NCI-H446 (cell line): ENCODE measurements at places on chromosomes 16 and 17.

DNA sequence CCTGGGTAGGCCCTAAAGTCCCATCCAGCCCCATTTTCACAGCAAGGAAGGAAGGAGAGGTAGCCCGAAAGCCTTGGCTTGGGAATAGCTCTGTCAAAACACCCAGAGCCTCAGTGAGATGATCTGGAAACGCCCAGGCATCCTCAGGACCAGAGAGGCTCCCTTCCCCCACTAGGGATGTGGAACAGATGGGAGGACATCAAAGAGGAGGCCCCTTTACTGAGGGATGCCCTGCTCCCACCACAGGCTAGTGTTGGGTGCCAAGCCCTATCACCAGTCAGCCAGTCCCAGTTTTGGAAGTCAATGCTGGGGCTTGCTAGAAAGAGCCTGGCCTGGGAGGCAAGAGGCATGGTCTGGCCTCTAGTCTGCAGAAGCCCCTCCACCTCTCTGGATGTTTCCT, 4.7 kb downstream of the TPPP3 start:
- peak; percentile 24 for DNase-seq

DNA sequence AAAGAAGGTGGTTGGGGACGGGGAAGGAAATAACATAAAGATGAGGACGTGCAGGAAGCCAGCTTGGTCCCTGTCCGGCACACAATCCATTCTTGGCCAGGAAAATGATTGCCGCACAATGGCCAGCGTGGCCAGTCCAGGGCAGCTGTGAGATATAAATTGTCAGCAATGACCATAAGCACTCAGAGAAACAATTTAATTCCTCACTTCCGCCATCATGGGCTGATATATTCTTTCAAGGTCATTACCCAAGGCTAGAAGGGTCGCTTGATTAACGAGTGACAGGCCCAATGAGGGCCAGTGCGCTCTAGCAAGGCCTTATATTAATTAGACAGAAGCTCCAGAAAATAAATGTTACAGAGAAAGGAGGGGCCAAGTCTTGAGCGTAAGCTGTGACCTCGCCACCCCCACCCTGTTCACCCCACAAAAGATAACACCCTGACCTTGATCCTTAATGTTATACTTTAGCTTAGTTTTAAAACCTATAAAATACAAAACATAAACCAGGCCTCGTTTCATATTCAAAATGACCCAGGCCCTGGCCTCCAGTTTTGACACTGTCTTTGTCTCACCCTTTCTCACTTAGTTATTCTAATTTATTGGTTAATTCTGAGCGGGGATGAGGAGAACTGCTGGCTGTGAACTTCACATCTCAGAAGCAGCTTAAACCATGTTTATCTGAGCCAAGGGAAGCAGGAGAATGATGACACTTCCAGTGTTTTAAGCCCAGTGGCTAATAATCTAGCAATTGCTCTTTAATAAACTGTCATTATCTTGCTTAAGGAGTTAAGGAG, 478.3 kb upstream of the ZFHX3 start:
- DNase-seq = no peak

DNA sequence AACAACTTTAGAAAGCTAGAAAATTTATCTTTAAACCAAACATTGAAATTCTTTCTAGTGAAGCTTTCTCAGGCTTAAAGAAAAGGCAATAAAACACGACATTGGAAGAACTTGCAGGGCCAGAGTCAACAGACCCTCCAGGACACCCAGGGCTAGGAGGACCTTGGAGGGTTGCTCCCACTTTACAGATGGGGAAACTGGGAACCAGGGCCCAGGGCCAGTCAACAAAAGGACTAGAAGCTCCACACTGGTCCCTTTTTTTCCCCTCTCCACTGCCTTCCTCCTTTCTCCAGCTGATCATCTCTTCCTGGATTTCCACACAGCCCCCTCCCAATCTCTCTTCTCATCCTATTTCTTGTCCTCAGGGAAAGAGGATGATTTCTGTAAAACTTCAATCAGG, 307.7 kb upstream of the CDH5 start:
- no peak for DNase-seq

GRCh38 chr16:67718668-67719047, 458 bp downstream of the GFOD2 start:
- no peak for DNase-seq

DNA sequence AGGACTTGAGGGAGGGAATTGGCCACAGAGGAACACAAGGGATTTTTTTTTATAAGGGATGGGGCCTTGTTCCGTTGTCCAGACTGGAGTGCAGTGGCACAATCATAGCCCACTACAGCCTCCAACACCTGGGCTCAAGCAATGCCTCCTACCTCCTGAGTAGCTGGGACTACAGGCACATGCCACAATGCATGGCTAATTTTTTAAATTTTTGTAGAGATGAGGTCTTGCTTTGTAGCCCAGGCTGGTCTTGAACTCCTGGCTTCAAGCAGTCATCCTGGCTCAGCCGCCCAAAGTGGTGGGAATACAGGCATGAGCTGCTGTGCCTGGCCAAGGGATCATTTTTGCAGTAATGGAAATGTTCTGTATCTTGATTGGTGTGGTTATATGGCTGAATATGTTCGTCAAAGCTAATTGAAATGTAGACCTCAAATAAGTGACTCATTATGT, 56.9 kb downstream of the VMP1 start:
- no peak for DNase-seq

DNA sequence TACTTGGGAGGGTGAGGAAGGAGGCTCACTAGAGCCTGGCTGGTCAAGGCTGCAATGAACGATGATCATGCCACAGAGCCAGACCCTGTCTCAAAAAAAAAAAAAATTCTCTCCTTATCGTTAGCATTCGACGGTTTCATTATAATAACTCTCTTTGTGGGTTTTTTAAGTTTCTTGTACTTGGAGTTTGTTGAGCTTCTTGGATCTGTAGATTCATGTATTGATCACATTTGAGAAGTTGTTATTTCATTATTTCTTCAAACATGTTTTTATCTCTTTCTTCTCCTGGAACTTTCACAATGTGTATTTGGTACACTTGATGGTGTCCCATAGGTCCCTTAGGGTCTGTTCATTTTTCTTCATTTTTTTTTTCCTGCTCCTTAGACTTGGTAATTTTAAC, 16.8 kb upstream of the ABCA3 start:
- DNase-seq = no peak

DNA sequence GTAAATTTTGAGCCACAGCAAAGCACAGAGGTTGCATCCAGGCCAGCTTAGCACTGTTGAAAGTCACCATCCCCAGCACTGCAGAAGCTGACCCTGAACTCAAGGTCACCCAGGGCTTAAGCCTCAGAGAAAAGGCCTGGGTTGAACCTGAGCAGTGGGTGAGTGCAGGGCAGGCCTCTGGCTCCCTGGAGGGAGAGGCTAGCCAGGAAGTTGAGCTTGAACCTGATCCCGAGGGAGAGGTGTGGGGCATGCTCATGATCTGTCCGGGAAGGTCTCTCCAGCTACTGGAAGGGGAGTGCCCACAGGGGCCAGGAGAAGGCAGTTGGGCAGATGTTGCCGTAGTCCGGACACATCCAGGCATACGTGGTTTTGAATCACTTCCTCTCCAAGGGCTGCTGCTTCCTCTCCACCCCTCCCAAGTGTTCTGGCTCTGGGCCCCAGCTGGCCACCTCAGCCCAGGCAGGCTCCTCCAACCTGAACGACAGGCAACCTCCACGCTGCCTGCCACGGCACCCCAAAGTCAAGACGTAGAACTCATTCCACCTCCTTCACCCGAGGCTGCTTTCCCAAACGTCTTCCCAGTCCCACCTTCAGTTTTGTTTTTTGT, 18.4 kb downstream of the CARHSP1 start:
- no peak for DNase-seq

- peak; percentile 62 for DNase-seq
Measured at GRCh38 chr17:68613739-68614298, 12.7 kb upstream of the FAM20A start.

- no peak for DNase-seq
Measured at GRCh38 chr17:75516619-75517296, 430 bp downstream of the TSEN54 start.

GRCh38 chr16:397736-398332, 835 bp downstream of the NME4 start:
- no peak for DNase-seq

DNA sequence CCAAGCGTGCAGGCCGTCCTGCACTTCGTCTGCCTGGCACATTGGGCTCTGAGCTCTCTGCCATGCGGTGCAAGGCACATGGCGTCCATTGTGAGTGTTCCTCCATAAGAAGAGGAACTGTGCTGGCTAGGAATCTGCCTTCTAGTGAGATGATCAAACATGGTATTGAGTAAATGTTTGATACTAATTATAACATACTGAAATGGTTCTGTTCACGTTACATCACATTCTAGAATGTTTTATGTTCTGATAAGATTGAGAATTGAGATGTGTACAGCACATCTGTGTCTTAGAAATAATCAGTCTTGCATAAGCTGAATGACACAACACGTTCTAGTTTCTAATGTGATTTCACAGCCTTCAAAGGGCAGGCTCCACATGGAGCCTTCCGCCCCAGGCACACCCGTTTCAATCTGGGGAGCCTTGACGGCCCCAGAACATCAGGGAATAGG, 42.9 kb downstream of the USP10 start:
- DNase-seq = no peak

DNA sequence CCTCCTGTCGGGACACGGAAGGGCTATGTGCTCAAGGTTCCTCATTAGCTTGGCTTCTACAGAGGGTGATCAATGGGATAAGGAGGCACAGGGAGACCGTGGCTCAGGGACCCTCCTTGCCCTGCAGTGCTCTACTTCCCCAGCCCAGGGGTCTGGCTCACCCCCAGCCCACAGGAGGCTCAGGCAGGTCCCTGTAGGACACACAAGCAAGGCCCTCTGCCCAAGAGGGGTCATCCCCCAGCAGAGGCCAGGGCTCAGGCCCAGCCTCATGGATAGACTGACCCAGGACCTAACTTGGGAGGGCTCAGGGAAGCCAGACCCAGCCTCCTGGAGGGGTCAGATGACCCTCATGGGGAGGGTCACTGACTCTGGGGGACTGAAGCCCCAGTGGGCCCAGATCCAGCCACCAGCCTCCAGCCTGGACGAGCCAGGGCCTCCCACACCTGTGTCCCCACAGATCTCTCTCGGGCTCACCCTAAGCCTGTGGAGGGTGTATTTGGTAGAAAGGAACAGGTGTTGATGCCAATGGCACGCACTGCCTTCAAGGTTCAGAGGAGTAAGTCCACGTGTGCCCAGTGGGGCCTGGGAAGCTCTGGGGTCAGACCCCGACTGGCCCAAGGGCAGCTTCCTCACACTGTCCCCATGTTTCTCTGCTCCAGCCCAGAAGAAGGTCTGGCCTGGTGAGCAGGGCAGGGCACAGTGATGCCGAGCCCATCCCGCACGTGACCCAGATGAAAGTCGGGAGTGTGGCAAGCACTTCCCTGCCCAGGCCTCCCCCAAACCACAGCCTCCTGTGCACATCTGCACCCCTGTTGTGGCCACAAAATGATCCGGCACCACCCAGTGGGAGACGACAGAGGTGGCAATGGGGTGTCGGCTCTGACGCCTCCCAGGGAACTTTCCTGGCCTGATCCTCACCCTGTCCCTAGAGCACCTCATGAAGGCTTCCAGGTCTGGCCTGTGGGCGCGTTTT, 10.9 kb upstream of the KRTAP17-1 start:
- DNase-seq = no peak

DNA sequence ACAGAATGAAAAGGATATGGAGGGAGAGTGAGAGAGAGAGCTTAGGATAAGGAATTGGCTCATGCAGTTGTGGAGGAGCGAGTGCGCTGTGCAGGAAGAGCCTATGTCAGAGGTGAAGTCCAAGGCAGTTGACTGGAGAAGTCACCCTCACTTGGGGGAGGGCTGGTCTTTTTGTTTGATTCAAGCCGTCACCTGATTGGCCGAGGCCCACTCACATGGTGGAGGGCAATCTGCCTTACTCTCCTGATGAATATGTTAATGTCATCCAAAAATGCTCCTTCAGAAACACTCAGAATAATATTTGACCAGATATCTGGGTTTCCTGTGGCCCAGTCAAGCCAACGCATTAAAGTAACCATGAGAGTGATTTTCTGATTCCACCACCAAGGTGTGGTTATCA, 131.7 kb downstream of the KATNIP start:
- no peak for DNase-seq

DNA sequence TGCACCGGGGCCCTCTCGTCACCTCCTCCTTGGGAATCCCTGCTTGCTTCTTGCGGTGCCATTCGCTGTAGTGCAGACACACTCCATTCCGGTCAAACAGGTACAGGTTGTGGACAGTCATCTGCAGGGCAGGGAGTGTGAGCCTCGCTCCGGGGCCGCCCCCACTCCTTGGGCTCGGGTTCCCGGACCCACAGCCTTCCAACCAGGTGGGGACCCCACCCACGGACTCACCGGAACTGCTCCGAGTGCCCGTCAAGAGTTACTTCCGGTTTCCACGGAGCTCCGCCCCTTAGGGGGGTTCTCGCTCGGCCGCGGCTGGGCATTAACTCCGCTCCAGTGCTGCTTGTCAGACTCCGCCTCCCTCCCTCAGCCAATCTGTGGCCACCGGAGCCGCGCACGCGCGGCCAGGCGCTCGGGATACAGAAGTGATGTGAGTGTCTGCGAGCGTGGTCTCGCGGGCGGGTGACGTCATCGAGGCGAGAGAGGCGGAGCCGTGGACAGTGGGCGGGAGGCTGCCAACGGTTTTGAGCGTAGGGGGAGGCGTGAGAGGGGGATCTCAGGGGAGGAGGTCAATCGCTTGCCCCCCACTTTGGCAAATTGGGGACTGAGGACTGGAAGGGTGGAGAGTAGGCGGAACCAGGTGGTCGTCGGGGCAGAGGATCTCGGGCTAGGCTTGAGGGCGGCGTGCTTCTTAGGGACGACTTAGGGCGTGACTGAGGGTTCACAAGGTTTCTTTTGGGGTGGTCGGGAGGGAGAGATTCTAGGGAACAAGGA, at the start of the genes CNTROB and TRAPPC1:
Gene CNTROB, plus strand, starts transcription at position 498 of the 774 bp plus-strand sequence. CDS start 874 bp downstream, outside the sequence.
Gene TRAPPC1, minus strand, starts transcription at position 238 of the 774 bp plus-strand sequence. Its CDS starts 117 bp downstream, at position 121.
- peak; percentile 98 for DNase-seq

GRCh38 chr16:77869997-77870813, 81.8 kb downstream of the VAT1L start:
- DNase-seq = no peak

DNA sequence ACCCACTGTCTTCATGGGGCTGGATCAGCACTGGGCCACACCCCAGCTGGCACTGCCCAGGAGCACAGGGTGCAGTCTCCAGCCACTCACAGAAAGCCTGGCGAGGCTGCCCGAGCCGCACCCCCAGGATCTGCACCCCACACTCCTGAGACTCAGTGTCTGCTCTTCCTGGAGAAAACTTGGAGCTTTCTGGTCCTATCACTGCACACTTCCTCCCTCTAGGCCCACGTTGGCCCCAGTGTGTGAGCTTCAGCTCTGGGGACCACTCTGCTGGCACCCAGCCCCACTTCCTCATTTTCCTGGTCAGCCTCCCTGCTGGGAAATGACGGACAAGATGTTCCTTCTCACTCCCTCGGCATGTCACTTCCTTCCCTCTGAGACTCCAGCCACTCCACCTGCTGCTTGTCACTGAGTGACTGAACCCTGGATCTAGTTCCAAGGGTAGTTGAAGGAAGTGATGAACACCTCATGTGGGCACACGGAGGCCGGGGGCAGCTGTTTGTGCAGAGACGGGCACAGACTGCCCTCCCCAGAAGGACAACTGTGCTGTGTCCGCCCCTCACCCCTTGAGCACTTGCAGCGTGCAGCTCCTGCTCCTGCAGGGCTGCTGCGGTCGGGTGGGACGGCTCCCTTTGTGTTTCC, 29.0 kb downstream of the ZC3H18 start:
- DNase-seq = no peak
